ENCODE measurements at places on chromosomes 7 and 10. TPM values are rescaled to one million over a fixed set of nuclear protein-coding genes. Genes with fewer than 3 reads are reported as not detected.

DNA sequence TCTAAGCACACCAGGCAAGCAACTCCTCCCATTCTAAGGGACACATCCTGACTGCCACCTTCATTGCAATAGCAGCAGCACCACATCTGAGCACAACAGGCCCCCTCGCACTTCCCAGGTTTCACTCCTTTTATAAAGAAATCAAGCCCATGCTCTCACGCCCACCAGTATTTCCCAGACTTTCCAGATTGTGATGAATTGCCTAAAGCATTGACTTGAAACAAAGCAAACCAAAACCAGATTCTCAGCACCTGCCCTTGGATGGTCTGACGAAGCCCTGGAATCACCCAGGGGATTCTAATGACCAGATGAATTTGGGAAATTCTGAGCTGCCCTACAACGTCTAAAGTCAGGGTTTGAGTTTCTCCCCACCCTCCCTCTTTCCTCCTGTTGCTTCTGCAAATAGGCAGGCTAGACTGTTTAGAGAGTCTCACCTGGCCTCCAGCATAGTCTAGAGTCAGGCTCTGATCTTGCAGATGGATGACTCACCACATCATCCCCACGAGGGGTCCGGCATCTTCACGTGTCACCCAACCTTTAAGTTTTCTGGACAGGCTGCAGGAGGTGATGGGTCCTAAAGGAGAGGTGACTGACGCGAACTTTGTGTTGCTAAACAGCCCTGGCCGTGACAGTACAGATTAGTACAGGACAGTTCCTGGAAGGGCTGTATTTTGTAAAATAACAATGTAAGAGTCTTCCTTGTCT lies 198.0 kb downstream of the SKIDA1 start:
- H3K4me1 ChIP-seq: no peaks in the 10 kb centered on the region
- no peaks in the 10 kb centered on the region for H3K36me3 ChIP-seq
- no peak overlapping the region for H3K4me3 ChIP-seq
- H3K27ac ChIP-seq: no peak overlapping the region
- no peaks in the 10 kb centered on the region for H3K27me3 ChIP-seq

- no peaks in the 10 kb centered on the region for H3K4me1 ChIP-seq
- H3K4me3 ChIP-seq: no peak overlapping the region
- no peak for DNase-seq
- no peaks in the 10 kb centered on the region for H3K27me3 ChIP-seq
- no peak overlapping the region for H3K27ac ChIP-seq
Observed at GRCh38 chr7:46139079-46139478, 218.0 kb upstream of the IGFBP3 start.

DNA sequence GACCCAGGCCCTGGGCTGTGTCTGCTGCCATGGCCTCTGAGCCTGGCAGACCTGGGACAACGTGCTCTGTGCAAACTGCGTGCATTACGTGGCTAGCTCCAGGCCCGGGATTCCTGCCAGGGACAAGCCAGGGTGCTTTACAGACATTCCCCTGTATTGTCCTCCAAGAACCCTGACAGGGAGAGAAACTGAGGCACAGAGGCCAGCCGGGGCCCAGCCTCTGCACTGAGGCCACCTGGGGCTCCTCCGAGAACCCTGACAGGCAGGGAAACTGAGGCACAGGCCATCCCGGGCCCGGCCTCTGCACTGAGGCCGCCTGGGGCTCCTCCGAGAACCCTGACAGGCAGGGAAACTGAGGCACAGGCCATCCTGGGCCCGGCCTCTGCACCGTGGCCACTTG lies 64.9 kb downstream of the CFAP46 start:
- H3K27me3 ChIP-seq: no peaks in the 10 kb centered on the region
- H3K36me3 ChIP-seq: no peaks in the 10 kb centered on the region
- H3K4me3 ChIP-seq: no peak overlapping the region
- no peaks in the 10 kb centered on the region for H3K4me1 ChIP-seq
- DNase-seq: no peak
- H3K27ac ChIP-seq: no peak overlapping the region

DNA sequence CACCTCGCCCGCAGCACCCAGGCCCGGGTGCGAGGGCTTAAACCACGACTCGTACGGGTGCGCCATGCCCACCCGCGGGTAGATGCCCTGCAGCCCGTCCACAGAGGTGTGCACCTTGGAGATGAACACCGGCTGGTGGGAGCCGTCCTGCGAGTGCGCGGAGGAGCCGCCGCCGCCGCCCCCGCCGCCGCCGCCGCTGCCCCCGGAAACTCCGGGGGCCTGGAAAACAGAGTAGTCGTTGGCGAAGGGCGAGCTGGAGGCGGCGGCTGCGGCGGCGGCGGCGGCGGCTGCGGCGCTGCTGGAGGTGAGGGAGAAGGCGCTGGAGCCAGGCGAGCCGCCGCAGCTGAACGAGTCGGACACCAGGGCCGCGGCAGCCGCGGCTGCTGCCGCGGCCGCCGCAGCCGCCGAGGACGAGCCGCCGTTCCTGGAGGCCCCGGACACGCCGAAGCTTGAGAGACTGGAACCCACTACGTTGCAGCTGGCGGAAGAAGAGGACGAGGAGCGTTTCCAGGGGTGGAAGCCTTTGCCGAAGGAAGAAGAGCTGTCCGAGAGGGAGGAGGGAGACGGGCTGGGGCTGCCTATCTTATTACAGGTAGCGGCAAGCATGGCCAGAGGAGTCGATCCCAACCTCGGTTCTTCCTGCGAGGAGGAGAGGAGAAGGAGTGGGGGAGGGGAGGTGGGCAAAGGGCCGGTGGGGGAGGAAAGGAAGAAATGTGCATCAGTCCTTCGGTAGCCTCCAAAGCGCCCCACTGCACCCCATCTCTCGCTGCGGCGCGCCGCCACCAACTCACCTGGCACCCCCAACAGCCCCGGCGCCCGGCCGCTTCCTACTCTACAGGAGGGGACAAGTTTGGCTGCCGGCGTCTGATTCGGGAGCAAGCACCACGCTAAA lies 1.3 kb downstream of the SP8 start:
- H3K27me3 ChIP-seq: peaks cover 54% of the 10 kb centered on the region
- no peak for DNase-seq
- no peaks in the 10 kb centered on the region for H3K36me3 ChIP-seq
- peak overlapping the region; percentile 53 for H3K4me3 ChIP-seq

DNA sequence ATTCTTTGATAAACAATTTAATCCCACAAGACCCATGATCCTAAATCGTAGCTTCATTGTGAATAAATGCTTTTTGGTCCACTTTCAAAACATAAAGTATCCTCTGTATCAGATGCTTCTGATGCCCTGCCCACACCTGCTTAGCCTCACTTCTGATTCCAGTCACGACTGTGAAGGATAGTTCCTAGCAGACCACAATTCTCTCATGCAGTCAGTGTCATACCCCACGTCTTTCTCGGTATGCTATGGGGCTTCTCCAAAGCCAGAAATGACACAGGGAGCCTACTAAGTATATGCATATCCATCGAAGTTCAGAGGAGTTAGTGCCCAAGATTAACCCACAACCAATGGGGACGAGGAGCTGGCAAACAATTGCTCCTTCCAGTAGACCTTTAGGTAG lies 27.6 kb upstream of the CTNNA3 start:
- no peak overlapping the region for H3K27ac ChIP-seq
- H3K4me1 ChIP-seq: no peaks in the 10 kb centered on the region
- H3K27me3 ChIP-seq: no peaks in the 10 kb centered on the region

GRCh38 chr7:133668296-133669060 lies 415.6 kb downstream of the EXOC4 start:
- no peaks in the 10 kb centered on the region for H3K4me1 ChIP-seq
- no peak overlapping the region for H3K27ac ChIP-seq
- no peak overlapping the region for H3K4me3 ChIP-seq
- no peaks in the 10 kb centered on the region for H3K36me3 ChIP-seq

GRCh38 chr10:628386-629045 lies 61.0 kb downstream of the DIP2C start:
- H3K4me1 ChIP-seq: no peaks in the 10 kb centered on the region
- no peak overlapping the region for H3K27ac ChIP-seq
- no peaks in the 10 kb centered on the region for H3K36me3 ChIP-seq
- H3K4me3 ChIP-seq: no peak overlapping the region

- no peaks in the 10 kb centered on the region for H3K4me1 ChIP-seq
- H3K36me3 ChIP-seq: no peaks in the 10 kb centered on the region
- no peak for DNase-seq
- no peak overlapping the region for H3K4me3 ChIP-seq
- no peak overlapping the region for H3K27ac ChIP-seq
- H3K27me3 ChIP-seq: no peaks in the 10 kb centered on the region
Observed at GRCh38 chr7:54778696-54779540, 19.9 kb upstream of the SEC61G start.

DNA sequence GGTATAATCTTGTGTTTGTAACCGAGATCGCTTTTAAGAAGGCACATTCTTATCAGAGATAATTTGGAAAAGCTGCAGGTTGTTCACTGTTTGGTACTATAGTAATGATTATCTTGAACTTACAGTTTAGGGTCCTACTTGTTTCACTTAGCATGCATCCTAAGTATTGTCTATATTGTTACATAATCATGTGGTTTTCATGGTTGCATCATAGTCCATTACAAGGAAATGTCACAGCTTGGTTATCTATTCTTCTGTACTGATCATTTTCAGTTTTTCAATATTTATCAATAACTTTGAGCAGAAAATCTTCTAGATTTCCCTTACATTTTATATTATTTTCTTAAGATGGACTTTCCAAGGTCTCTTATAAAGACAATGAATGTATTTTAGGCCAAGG lies 116.3 kb downstream of the PLPP4 start:
- H3K4me3 ChIP-seq: no peak overlapping the region
- H3K27me3 ChIP-seq: no peaks in the 10 kb centered on the region
- no peak for DNase-seq
- H3K27ac ChIP-seq: no peak overlapping the region
- no peaks in the 10 kb centered on the region for H3K36me3 ChIP-seq

GRCh38 chr7:139043823-139044812 lies 8.3 kb upstream of the ZC3HAV1L start:
- peak overlapping the region; percentile 70 for H3K4me3 ChIP-seq
- H3K4me1 ChIP-seq: peaks cover 32% of the 10 kb centered on the region
- H3K27ac ChIP-seq: peak overlapping the region; percentile 68
- no peaks in the 10 kb centered on the region for H3K27me3 ChIP-seq

- DNase-seq: no peak
- peak overlapping the region; percentile 67 for H3K27ac ChIP-seq
- H3K36me3 ChIP-seq: peaks cover 6% of the 10 kb centered on the region
- peak overlapping the region; percentile 96 for H3K4me3 ChIP-seq
Observed at GRCh38 chr10:89301232-89301631, 614 bp upstream of the IFIT2 start.

Gene SEMA3D
- not detected for total RNA-seq

Gene LMOD2
- not detected for total RNA-seq

Gene DNAJC30
- 10.0 TPM for total RNA-seq

Gene SLIT1
- total RNA-seq: 0.32 TPM

Gene APBB1IP
- 86.4 TPM for total RNA-seq
